MM.1S (cell line): ENCODE measurements at places on chromosomes 3 and 15.

DNA sequence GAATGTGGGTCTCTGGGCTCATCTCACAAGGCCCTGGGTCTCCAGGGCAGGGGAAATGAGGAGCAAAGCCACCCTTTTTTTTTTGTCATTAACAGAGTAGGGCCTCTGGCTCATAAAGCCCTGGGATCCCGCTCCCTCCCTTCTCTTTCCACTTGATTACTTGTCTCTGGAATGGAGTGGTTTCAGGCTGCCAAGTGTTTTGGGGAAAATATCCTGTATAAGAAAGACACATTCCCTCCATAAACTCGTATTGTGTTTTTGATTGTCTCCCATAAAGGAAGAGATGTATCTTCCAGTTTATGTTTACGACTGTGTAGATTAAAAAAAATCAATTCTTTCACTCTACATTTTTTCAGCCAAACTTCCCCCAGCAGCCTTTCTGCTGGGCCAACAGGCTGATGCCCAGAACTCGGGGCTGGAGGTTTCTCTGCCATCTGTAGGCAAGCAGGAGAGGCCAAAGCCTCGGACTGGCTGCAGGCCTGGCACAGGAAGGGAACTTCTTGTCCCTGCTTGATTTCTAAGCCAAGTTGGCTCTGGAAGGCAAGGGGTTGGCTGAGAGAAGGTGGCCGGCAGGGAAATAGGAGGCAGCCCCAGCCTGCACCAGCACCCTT lies 49.4 kb upstream of the INSYN1 start:
- DNase-seq, result no peak

GRCh38 chr15:81896356-81896755 lies 149.5 kb downstream of the MEX3B start:
- DNase-seq, result no peak

- no peak for DNase-seq
Observed at GRCh38 chr15:93152360-93152759, 63.3 kb upstream of the RGMA start.

- DNase-seq, result no peak
Observed at GRCh38 chr15:100683434-100683833, 81.0 kb downstream of the ASB7 start.

DNA sequence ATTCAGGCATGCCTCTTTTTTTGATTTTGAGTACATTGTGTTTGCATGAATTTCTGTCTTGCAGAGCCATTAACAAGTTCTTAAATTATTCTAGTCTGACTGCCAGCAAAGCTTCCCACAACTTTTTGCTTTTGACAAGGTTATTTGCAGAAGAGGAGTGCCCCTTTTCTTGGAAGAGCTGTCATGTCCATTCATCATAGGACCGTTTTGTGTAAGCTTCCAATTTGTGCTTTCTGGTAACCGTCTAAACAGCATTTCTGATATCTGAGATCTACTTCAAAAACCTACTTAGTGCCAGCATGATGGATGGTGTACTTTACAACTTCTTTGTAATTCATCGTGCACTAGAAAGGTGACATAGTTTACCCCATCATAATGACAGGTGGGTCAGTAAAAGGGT lies 379.7 kb downstream of the NAALADL2 start:
- no peak for DNase-seq

DNA sequence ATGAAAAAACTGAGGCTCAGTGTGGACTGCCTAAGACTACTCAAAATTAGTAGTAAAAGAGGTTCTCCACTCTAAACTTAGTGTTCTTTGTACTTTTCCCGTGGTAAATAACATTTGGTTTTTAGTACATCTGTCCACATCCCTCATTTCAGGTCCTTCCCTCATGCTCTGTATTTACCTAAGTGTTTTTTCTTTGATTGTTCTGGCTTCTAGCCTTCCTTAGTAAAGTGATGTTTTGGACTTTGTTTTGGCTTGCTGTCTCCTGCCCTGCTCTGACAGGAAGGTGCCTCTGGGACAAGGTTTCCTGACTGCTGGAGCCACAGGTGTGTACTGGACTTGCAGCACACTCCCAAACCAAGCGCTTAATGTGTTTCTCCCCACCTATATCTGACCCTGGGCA lies 29.9 kb upstream of the ALDH1A2 start:
- no peak for DNase-seq

- DNase-seq, result no peak
Observed at GRCh38 chr15:26972636-26973035, 1.7 kb downstream of the GABRG3 start.

GRCh38 chr3:20861454-20861853 lies 675.4 kb upstream of the SGO1 start:
- DNase-seq, result no peak

DNA sequence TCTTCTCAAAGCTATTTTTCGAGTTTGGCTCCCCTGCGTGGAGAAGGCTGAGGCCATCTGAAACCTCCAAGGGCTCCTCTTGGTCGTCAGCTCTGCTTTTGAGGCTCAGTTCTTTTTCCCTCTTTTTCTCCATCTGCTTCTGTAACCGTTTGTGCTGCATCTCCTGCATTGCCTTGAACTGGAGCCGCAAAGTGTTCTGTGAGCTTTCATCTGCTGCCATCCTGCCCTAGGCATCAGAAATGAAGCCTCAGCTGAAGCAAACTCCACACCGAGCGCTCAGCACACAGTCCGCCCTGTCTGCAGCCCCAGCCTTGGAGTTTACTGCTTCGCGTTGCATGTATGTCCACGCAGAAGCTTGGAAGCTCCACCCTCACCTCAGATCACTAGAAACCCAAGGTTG lies 14.9 kb downstream of the CCDC13 start:
- no peak for DNase-seq

- no peak for DNase-seq
Observed at GRCh38 chr3:10397879-10398278, 77.0 kb upstream of the SEC13 start.

- DNase-seq, result peak; percentile 48
Observed at GRCh38 chr3:125437631-125438435, 62.7 kb upstream of the ZNF148 start.

GRCh38 chr15:68447209-68447608 lies 15.2 kb upstream of the ITGA11 start:
- no peak for DNase-seq

- DNase-seq, result no peak
Observed at GRCh38 chr3:171407759-171408158, 52.4 kb downstream of the TNIK start.

- DNase-seq, result no peak
Observed at GRCh38 chr3:186536883-186537844, 7.0 kb downstream of the CRYGS start.

DNA sequence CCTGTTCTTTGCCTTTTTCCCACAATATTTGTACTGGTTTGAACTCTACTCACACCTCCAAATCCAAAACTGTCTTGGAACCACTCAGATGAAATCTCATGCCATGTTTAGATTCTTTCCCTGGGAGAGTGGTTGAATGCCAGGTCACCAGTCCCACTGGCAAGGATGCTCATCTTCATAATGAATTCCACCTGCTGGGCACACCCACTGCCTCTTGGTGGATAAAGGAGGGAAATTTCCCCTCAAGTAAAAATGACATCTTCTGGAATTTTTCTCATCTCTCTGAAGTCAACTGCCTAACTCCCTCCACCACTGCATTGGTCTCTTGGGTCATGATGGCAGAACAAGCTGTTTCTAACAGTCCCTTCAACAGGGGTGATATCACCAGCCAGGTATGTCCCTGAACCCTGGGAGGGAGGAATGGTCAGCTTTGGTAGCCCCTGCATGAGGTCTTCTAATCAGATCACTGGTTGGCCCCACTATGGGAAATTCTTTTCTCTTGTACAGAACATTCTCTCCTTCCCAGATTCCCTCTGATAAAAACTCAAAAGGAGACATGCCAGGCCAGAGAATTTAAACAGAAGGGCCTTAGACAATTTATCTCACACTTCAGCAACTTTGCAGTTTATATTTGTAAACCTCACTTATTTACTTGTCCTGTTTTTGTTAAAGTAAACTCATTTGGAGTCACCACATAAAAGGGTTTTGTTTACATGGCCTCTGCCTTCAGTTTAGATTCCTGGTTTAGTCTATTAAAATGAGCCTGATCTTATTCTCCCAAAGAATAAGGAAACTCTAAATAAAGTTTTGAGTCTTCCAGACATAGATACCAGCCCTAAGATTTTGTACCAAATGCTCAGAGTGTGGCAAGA lies 143.4 kb downstream of the WNT5A start:
- no peak for DNase-seq

- no peak for DNase-seq
Observed at GRCh38 chr3:133706033-133706432, 40.2 kb upstream of the TF start.

GRCh38 chr3:113212844-113213375 lies 1.6 kb downstream of the BOC start:
- DNase-seq, result no peak

GRCh38 chr3:69016901-69017300 lies 3.4 kb upstream of the EOGT start:
- DNase-seq, result no peak

DNA sequence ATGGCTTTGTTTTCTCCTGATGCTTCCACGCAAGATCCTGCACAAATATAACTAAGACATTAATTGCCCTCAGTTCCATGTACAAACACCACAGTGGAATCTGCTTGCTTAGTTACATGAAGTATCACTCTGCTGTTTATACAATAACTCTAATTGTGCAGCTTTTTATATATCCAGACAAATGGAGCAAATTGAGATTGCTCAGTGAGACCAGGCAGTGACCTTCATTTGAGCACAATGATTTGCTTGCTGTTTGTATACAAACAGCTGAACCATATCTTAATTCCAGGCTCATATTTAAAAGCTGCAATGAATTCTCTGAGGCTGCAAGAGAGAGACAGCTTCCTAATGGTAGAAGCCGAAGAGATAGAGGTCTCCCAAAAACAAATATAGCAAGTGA lies 243.7 kb downstream of the CADPS start:
- no peak for DNase-seq

DNA sequence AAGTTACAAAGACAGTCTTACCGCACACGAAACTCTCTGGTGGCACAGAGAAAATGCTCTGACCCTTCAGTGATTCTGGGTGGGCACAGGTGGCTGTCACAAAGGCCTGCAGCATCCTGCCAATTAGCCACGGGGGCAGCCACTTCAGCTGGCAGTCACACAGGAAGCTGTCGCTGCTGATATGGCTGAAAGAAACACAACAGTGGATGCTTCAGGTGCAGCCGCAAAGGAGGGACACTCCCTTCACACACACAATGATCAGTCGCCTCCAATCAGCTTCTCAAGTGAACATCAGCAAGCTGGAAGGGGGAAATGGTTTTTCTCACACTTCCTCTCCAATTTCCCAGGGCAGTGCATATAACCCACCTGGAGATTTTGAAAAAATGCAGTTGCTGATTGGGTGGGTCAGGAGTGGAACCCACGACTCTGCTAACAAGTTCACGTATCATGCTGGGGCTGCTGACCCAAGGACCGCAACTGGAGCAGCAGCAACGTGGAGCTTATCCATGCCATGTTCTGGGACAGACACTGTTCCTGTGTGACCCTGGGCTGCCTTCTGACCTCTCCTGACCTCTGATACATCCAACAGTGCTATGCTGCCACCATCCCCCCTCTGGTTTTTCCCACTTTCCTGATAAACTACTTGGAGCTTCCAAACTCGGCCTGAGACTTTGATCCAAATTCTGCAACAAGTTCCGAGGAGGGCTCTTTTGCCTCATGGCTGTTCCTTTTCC lies 106.6 kb downstream of the LRIG1 start:
- no peak for DNase-seq

- no peak for DNase-seq
Observed at GRCh38 chr15:78732634-78733033, 78.6 kb downstream of the ADAMTS7 start.

DNA sequence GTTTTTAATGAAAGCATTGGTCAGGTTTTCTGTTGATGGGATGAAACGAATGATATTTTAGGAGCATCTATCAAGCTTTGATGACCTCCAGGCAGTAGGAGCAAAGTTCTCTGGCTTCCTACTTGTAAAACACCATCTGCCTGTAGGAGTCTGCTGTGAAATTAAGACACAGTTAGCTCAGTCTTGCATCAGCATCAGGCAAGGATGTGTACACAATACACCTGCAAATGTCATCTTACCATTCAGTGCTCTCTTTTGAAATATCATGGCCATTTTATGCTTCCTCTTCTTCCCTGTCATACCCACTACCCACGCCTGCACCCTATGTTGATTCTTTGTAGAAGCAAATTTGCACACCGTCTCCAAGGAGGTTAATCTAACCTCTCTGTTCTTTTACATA lies 38.2 kb downstream of the B3GALNT1 start:
- DNase-seq, result no peak

- no peak for DNase-seq
Observed at GRCh38 chr3:143443851-143444331, 324.3 kb downstream of the CHST2 start.
